CD4-positive, alpha-beta T cell treated with Interleukin-6 at 100 ng/mL for 8 hours (primary cell): ENCODE measurements at places on chromosomes 11 and 22.
A peak's percentile ranks its signal among the peaks of the same experiment; 100 is the strongest.

DNA sequence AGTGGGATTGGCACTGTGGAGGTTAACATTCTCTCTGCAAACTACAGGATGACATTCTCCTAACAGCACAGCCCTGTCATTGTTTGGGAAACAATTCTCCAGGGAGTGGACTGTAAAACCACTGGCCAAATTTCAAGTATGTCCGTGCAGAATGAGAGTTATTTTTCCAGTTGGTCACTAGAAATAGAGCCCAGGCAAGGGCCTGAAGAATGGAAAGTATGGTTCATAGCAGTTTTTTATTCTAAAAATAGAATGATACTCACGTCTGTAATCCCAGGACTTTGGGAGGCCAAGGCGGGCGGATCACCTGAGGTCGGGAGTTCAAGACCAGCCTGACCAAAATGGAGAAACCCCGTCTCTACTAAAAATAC is 39.0 kb upstream of the CD44 start:
- no peak for DNase-seq

DNA sequence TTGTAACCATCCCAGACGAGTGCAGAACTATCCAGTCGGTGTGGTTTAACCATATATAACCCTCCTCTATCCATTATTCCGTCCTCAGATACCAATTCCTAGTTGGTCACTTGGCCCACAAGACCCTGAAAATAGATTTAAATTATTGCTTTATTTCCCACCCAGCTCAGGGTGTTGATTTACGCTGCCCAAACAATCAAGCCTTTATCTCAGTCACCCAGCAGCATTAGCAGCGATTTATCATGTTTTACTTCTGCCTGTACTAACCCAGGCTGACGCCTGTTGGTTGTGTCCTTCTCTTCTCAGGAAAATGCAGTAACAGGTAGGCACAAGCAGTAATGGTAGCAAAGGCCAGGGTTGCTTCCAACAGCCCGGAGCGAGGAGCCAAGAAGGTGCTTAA is 81.2 kb downstream of the DSCAML1 start:
- DNase-seq: no peak

- DNase-seq: peak; percentile 21
Observed at GRCh38 chr11:13183094-13183825, 94.3 kb upstream of the BMAL1 start.

DNA sequence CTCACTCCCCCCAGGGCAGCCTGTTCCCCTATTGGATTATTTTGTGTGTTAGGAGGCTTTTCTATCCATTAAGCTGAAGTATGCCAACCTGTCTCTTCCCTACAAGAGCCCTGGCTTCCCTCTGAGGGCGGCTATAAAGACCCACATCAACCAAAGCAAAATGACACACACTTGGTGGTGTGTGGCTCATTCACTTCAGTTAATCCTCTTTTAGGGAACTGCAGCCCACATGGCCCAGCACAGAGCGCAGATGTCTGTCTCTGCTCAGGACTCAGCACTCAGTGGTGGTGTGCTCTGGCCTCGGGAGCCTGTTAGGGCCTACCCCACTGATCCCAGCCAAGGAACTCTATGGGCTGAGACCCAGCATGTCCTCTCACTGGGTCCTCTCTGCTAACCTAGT is 32.2 kb upstream of the LRRC10B start:
- no peak for DNase-seq

DNA sequence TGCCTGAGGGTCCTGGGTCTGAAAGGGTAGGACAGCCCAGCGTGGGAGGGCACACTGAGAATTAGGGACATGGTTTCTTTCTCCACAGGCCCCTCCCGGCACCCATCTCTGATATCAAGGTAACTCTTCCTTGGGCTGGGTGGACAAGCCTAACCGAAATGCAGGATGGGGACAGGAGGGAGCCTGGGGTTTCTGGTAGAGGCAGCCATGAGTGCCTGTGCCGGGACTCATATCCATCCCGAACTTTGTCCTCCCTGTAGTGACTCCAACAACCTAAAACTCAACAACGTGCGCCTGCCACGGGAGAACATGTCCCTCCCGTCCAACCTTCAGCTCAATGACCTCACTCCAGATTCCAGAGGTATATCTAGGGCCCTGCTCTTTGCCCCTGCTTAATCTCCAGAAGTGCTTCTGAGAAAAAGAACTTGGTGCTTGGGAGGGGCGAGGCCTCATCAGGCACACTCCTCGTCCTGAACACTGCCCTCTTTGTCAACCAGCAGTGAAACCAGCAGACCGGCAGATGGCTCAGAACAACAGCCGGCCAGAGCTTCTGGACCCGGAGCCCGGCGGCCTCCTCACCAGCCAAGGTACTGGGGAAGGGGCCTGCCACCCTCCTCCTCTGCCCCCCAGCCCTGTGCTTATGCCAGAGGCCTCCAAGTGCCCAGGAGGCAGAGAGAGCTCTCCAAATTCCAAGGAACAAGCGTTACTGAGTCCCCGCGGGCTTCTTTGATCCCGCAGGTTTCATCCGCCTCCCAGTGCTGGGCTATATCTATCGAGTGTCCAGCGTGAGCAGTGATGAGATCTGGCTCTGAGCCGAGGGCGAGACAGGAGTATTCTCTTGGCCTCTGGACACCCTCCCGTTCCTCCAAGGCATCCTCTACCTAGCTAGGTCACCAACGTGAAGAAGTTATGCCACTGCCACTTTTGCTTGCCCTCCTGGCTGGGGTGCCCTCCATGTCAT is 3.1 kb downstream of the TMEM25 start:
- no peak for DNase-seq

- no peak for DNase-seq
Observed at GRCh38 chr22:44878483-44879300, 126.3 kb downstream of the ARHGAP8 start.

- DNase-seq: no peak
Observed at GRCh38 chr22:49689255-49689770, 138.4 kb downstream of the BRD1 start.

DNA sequence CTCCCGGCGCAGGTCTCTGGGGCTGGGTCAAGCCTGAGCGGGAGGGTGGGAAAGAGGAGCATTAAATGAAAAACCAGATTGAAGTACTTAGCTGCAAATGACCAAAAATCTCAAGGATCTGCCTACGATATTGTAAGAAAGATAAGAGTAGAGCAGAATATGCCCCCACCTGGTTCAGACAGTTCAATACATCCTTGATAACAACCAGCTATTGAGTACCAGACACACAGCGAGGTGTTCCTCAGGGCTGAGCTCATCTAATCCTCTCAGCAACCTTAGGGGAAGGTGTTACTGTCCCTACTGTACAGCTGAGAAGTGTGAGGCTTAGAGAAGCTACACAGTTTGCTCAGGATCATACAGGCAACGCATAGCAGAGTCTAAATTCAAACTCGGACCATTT is 27.4 kb upstream of the HMGXB4 start:
- DNase-seq: no peak

- DNase-seq: no peak
Observed at GRCh38 chr11:75771646-75772410, 3.2 kb downstream of the DGAT2 start.

- no peak for DNase-seq
Observed at GRCh38 chr11:35381709-35382322, 37.5 kb downstream of the SLC1A2 start.

- DNase-seq: no peak
Observed at GRCh38 chr11:71309181-71309580, 56.8 kb upstream of the SHANK2 start.

- DNase-seq: no peak
Observed at GRCh38 chr11:15048616-15049015, 24.8 kb upstream of the CALCB start.
